IPS DF 19.7 (cell line): ENCODE measurements at places on chromosomes 1 and 21.

- no peak for DNase-seq
These were observed 62.5 kb downstream of the ASH1L start for GRCh38 chr1:155499953-155500639.

GRCh38 chr1:55559842-55560241 is 344.7 kb upstream of the USP24 start:
- DNase-seq = no peak

- no peak for DNase-seq
These were observed 214.5 kb downstream of the TBX15 start for GRCh38 chr1:118773656-118774055.

DNA sequence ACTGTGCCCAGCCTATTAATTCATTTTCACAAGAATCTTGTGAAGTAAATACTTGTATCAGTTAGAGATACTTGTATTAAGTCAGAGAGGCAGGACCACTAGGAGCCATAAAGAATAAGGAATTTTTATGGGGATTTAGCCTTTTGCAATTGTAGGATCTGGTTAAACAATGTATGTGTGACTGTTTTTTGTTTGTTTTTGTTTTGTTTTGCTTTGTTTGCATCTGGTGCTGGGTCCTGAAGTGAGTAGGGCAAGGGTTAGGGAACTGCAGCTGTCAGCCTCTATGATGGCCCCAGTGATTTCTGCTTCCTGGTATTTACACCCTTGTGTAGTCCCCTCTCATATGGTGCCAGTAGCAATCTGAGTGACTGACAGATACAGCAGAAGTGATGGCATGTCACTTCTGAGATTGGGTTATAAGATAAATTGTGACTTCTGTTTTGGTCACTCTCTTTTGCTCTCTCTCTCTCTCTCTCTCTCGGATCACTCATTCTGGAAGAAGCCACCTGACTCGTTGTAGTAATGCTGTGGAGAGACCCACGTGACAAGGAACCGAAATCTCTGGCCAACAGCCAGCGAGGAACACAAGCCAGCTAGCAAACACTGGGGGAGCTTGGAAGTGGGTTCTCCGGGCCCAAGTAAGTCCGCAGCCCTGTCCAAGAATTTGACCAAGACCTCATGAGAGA is 96.2 kb upstream of the MARK1 start:
- DNase-seq = no peak

DNA sequence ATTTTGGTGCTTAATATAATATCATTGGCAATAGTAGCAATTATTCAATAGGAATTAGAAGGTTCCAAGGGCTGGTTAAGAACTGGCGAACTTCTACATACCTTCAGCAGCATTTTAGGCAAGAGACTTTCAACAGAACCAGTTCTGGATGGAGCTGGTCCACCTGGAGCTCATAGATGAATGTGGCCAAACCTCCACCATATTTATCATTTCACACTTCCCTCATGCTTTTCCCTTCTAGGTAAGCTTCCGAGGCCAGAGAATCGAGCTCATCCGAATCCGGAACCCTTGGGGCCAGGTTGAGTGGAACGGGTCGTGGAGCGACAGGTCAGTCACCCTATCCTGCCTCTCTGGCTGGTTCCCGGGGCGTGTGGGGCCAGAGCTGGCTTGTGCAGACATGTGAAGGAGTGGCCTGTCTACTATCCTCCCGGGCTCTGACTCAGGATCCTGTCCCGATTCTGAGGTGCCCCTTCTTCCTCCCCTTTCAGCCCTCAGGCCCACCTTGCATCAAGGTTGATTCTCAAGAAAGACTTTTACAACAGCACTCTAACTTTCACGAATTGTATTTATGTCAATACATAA is 24.7 kb downstream of the CAPN9 start:
- no peak for DNase-seq

DNA sequence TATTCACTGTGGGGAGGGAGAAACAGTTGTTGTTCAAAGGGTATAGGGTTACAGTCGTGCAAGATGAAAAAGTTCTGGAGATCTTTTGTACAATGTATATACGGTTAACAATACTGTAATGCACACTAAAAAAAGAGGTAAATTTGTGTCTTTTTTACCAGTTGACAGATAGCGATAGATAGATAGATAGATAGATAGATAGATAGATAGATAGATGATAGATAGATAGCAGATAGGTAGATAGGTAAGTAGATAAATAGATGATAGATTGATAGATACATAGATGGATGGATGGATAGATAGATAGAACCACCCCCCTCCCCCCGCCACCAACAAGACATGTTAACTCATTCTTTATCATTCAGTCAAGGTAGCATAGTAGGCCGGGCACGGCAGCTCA is 10.2 kb downstream of the S100A16 start:
- DNase-seq = no peak
